ENCODE measurements at places on chromosomes 1 and 21.

GRCh38 chr1:246160905-246161304 lies 346.2 kb downstream of the SMYD3 start:
- DNase-seq, result no peak

GRCh38 chr1:20601129-20601825 lies 12.4 kb downstream of the CDA start:
- no peak for DNase-seq

GRCh38 chr21:15065392-15066122 lies 757 bp upstream of the NRIP1 start:
- peak; percentile 62 for DNase-seq

DNA sequence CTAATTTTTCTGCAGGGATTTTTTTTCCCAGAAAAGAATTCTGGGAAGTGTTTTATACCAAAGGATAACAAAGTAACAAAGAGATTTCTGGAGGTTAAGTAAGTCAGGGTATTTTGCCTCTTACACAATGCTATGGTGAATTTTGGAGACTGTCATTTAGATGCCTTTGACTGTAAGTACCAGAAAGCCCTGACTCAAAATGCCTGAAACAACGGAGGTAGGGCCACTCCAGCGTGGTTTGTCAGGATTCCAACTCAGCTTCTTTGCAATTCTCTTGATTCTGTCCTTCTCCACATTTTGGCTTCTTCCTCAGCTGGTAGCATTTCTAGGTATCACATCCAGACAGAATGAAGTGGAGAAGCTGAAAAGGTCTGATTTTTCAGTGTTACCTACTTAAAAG lies 106.5 kb downstream of the UCHL5 start:
- DNase-seq, result no peak

- DNase-seq, result no peak
Measured at GRCh38 chr1:119286587-119287181, 81.9 kb upstream of the HAO2 start.

GRCh38 chr1:93219443-93219842 lies 38.9 kb downstream of the CCDC18 start:
- no peak for DNase-seq

- no peak for DNase-seq
Measured at GRCh38 chr21:26842300-26842699, 2.9 kb downstream of the ADAMTS1 start.

- no peak for DNase-seq
Measured at GRCh38 chr21:42672699-42673458, 19.5 kb downstream of the PDE9A start.

- no peak for DNase-seq
Measured at GRCh38 chr1:206911064-206911663, 10.6 kb downstream of the FCMR start.

DNA sequence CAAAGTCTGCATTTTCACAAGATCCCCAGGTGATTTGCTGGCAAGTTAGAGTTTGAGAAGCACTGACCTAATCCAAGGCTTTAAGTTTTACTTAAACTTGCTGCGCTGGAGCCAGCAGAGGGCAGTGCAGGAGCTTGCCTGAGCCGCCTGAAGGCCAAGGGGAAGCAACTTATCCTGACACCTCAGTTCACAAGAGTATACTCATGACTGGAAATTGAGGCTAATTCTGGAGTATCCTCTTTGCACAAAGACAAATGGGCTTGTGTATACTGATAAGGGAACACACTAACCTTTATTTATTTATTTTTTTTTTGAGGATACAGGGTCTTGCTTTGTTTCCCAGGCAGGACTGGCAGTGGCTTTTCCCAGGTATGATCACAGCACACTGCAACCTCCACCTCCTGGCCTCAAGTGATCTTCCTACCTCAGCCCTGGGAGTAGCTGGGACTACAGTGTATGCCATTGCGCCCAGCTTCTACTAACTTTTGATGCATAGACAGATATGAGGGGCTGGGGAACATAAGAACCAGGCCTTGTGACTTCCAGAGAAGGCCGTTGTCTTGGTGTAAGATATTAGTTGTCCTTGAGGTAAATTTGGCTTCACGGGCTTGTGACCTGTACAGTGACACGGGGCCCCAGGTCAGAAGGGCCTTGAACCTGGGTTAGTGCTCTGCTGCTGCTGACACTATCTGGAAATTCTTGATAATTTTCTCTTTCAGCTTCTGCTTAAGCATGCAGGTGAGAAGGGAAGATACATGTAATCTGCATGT lies 29.0 kb upstream of the SLAMF1 start:
- peak; percentile 62 for DNase-seq

- no peak for DNase-seq
Measured at GRCh38 chr21:40633048-40633447, 213.9 kb downstream of the DSCAM start.
